ENCODE measurements at places on chromosomes 3 and 15.

GRCh38 chr3:183464480-183464879 lies 36.1 kb upstream of the MCF2L2 start:
- DNase-seq = no peak

GRCh38 chr3:69806735-69807438 lies 67.6 kb downstream of the MITF start:
- DNase-seq = no peak

DNA sequence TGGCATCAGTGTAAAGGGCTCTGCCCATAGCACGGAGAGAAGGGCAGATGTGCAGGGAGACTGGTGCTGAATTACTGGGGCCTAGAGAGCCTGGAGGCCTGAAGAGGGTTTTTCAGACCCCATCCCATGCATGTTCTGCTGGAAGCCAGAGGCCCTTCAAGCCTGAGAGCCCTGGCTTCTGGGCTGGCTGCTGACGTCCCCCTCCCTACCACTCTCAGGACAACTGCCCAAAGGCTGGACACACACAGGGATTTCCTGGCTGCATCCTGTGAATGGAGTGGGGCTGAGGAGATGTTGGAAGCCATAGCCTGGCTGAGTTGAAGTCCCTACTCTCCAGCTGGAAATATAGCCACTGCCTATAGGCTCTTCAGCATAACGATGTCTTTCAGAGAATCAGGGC lies 16.9 kb upstream of the DOCK3 start:
- peak; percentile 15 for DNase-seq

GRCh38 chr3:61674596-61674995 lies 113.2 kb downstream of the PTPRG start:
- no peak for DNase-seq

DNA sequence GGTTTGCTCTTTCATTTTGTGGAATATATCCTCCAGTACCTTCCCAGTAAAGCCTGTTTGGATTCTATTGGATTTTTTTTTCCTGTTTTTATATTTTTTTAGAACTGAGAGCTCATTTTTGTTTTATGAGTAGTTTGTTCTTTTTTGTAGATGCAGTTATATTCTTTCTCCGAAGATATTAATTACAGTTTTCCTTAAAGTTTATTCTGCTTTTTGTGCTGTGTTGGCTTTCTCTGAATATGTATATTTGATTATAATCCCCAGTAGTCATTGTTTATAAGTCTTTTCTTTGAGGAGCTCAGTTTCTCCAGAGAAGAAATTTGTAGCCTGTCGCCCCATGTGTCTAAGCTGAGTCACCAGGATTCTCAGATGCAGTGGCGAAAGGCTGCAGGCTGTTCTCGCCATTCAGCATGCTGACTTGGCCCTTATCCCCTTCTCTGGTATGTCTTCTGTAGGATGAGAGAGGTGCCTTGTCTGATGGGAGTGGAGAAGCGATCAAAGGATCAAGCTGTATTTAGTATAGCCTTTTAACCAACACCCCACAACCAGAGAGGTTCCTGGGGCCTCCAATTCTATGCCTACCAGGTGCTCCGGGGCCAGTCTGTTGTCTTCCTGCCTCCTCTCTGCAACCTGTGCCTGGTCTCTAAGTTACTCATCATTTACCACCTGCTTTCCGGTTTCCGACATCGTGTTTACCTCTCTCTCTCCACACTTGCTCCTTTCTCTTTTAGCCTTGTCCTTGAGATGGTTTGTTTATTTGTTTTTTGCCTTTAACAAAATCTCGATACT lies 31.7 kb upstream of the MFSD1 start:
- no peak for DNase-seq

DNA sequence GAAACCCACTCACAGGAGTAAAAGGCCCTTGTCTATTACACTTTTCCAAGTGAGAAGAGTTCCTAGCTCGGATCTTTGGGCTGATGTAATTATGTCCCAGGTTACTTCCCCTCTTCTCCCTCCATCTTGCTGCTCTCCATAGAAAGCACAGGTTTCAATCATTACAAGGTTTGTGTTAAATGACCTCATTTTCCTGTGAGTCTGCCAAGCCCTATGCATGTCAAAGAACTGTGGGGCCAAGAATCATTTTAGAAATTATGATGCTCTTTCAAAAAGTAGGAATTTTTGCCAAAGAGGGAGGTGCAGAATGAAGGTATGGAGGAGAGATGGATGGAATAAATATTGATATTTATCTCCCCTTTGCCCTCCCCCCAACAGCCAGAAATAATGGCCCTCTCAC lies 129.3 kb upstream of the TPM1 start:
- no peak for DNase-seq

- no peak for DNase-seq
These were observed 91.5 kb upstream of the RAP2B start for GRCh38 chr3:153070511-153070868.

DNA sequence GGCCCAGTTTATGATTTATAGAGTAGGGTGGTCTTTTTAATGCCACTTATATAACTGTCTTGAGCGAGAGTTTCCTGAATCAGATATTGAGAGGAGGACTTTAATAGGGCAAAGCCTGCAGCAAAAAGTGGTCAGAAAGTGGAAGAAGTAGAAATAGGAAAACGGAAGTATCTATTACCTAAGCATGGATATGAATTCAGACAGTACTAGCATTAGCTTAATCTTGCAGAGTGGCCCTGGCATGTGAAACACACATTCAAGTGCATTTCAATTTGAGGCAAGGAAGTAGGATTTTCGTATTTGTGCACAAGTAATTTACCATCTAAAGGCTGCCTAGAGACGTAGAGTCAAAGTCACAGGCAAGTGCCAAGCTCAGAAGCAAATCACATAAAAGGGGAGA lies 622.3 kb downstream of the DIPK2A start:
- no peak for DNase-seq

DNA sequence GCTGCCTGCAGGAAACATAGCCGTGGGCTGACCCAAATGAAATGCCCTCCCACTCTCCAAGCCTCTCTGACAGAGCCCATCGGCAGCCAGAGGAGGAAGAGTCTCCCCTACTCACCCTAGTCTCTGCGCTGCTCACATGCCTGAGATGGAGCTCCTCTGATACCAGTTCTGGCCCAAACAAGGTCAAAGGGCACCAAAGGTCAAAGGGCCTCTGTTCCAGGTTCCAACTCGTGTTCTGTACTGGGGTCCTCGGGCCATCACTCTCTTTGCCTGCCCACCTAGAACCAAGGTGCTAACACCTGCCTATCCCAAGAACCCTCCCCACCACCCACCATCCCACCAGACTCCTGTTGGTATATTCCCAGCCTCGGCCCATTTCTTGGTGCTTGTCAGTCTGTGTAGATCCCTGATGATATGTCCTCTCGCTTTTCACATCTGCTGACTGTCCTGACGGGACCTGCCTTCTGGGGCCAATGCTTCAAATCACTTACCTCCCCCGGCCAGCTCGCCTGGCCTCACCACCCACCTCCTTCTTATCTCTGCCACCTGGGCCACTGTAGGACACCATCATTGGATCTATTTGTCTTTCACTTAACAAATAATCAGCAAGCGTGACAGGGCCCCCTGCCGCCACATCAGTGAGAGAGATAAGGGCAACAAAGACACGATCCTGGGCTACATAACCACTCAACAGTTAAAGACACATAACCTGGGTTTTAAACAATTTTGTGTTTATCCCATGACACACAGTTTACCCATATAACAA lies 90.4 kb downstream of the SRGAP3 start:
- no peak for DNase-seq

GRCh38 chr3:159861369-159861987 lies 127.2 kb upstream of the IL12A start:
- no peak for DNase-seq

- DNase-seq = no peak
These were observed 34.3 kb downstream of the GOLGA6L10 start for GRCh38 chr15:82314769-82315518.

Measured in stimulated activated CD8-positive, alpha-beta memory T cell treated with anti-CD3 and anti-CD28 coated beads, Interleukin-4, amount 100 ng/mL, for 48 hours (primary cell).